SK-MEL-5 (cell line): ENCODE measurements at places on chromosomes 3 and 15. TPM values are rescaled to one million over a fixed set of nuclear protein-coding genes. Genes with fewer than 3 reads are reported as not detected.

GRCh38 chr3:129358772-129359371 lies 69.6 kb downstream of the EFCAB12 start:
- DNase-seq: no peak

DNA sequence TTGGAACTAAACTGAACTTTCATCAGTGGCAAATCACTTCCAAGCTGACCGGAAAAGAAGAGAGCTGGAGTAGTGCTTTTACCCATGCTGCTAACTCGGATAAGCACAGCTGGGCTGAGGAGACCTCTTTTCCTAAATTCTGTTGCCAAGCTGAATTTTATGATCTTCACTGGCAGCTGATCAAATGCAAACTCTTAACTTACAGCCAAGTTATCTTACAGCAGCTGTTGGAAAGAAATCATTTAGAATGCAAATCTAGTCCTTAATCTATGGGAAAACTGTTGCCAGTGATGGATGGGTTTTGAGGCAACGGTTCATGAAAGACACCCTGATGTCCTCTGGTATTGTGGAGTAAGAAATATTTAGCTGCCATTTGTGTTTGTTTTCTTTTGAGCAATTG lies 216.5 kb downstream of the ZNF385D start:
- no peak for DNase-seq

DNA sequence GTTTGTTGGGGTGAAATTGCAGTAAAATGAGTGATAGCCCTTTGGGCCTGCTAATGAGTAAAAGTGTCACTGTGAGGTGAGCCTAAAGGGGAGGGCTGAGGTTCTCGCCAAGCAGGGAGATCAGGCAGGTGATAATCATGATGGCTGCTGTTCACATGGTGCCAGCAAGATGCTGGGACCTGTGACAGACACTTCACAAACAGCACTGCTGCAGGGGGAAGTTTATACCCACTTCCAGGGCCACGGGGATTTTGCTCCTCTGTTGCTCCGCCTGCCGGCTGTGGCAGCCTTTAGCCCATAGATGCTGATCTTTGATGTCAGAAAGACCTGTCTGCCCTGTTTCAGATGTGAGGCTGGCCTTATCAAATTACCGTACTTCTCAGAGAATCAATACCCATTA lies 96.7 kb downstream of the SV2B start:
- DNase-seq: no peak

CHST2 gene
- 3.6 and 4.3 TPM in 2 replicates for total RNA-seq
